ENCODE measurements at places on chromosomes 3 and 15.

GRCh38 chr3:40766396-40766795 lies 241.6 kb downstream of the ZNF621 start:
- DNase-seq: no peak

- DNase-seq: no peak
Measured at GRCh38 chr15:78075490-78076230, 1.9 kb downstream of the TBC1D2B start.

DNA sequence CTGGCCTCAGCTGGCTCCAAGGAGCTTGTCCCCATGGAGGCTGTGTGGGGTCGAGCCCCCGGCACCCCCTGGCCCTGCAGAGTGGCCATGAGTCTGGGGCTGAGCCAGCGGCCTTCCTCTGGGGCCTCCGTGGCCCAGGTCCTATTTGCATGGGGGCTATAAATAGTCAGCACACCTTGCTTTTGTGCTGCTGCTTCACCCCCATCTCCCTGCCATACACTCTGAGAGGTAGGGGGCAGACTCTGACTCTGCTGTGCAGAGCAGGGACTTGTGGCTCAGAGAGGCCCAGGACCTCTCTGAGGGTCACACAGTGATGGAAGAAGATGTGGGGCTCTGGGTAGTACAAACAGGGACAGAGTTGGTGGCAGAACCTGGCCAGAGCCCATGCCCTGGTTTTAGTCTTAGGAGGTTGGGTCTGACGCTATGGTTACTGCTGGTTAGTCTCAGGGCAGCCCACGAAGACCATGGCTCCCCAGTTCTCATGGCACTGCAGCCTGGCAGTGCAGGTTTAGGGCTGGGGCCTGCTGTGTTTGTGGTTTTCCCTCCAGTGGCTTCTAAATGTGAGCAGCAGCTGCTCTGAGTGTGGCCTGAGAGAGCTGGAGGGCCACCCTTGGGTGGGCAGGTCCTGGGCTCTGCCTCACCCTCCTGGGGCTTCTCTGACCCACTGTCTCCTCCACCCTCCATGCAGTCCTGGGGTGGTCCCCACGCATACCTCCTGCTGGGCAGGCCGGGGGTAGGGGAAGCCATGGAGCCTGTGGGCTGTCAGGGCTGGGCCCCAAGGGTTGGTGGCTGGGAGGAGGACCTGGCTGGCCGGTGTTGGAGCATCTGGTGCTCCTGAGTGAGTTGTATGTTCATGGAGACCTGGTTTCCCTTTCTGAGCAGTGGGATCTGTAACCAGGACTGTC lies 13.6 kb downstream of the PRKCD start:
- DNase-seq: no peak

- no peak for DNase-seq
Measured at GRCh38 chr3:178352326-178353005, 183.8 kb upstream of the KCNMB2 start.

DNA sequence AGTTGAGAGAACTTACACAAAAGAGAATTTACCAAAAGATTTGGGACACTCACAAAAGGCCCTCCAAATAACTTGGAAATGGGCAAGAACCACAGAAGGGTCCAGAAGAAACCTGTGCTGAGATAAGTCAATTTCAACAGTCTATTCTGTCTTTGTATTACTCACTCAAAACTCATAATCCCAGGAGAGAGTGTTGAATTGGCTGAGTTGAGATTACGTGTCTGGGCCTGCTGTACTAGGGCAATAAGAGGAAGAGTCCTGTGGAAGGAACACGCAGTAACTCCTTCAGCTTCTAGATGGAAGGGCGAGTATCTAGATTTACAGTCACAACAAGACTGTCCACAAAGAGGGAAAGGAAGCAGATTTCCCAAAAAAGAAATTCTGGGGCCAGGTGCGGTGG lies 42.5 kb upstream of the DYNC1LI1 start:
- DNase-seq: no peak

- DNase-seq: no peak
Measured at GRCh38 chr3:42530073-42530472, 27.6 kb downstream of the VIPR1 start.

DNA sequence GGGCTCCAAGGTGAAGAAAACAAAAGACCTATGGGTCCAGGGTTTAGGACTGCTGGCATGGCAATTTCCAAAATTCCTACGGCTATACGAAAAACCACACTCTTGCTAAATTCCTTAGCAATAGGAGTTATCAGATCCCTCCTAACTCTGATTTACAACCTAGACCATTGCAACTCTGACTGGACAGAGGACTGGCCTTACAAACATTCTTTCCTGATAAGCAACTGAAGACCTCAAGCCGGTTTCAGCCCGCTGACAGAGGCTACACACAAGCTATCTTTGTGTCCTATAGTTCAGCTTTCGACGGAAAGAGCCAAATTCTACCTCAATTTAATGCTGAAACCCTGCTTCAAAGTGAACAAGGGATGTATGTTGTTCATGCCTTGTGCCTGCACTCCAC lies 38.3 kb upstream of the AGBL1 start:
- no peak for DNase-seq

GRCh38 chr15:77546050-77546501 lies 86.6 kb downstream of the LINGO1 start:
- peak; percentile 70 for DNase-seq

DNA sequence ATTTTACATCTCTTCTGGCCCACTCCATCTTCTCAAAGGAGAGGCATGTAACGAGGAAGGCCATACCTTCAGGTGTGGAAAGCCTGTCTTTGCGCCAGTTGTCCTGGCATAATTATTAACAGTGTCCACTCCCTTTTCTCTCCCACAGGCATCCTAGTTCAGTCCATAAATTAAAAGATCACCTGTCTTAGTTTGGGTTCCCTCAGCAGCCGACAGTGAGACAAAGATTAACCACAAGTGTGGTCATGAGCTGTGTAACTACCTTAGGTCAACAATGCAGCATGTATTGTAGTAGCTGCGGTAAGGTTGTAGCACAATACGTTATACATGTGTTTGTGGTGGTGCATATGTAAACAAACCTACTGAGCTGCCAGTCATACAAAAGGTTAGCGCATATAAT lies 103.3 kb upstream of the GALNT15 start:
- DNase-seq: no peak

GRCh38 chr3:97968376-97968775 lies 3.9 kb downstream of the RIOX2 start:
- no peak for DNase-seq

GRCh38 chr3:127730666-127731295 lies 58.0 kb downstream of the ABTB1 start:
- DNase-seq: no peak

GRCh38 chr3:114669614-114670013 lies 375.8 kb downstream of the TIGIT start:
- DNase-seq: no peak

- peak; percentile 50 for DNase-seq
Measured at GRCh38 chr15:57218826-57219576, 157.3 kb upstream of the CGNL1 start.

- no peak for DNase-seq
Measured at GRCh38 chr3:164352991-164353390, 725.3 kb downstream of the SI start.

GRCh38 chr3:100047455-100048141 lies 66.7 kb downstream of the FILIP1L start:
- DNase-seq: peak; percentile 63

- no peak for DNase-seq
Measured at GRCh38 chr3:110414855-110415254, 656.8 kb upstream of the NECTIN3 start.

DNA sequence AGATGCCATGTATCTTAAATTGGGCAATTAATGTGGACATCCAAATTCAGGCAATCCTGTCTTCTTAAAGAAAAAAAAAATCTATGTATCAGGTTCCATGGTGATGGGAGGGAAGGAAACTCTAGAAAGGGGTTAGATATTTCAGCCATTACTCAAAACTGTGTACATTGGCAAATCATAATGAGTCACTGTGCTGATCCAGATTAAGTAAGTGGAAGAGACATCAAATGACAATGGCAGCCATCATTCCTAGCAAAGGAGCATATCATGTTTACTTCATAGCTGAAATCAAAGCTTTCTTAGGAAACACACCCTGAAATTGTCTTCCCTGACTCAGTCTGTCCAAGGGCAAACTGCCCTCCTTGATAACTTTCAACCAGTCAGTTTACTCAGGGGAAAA lies 713.3 kb upstream of the GBE1 start:
- no peak for DNase-seq

DNA sequence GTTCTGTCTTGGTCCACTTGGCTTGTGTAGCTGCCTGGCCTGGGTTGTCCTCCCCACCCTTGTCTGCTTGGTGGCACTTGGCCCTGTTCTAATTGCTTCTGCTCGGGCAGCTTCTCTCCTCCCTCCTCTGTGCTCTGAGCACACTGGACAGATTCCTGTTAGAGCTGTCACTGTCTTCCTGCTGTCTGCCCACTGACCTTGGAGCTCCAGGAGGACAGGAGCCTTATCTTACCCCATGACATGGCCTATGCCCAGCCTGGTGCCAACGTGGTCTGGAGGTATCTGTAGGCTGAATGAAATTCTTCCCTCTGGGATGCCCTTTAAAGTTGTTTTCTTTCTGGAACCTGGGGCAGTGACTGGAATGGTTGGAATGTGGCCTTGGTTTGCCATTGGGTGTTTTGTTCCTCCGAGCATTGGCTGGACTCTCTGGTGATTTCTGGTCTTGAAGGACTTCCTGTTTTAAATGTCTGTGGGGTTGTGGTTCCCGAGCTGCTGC lies 94.1 kb downstream of the FAM43A start:
- no peak for DNase-seq

DNA sequence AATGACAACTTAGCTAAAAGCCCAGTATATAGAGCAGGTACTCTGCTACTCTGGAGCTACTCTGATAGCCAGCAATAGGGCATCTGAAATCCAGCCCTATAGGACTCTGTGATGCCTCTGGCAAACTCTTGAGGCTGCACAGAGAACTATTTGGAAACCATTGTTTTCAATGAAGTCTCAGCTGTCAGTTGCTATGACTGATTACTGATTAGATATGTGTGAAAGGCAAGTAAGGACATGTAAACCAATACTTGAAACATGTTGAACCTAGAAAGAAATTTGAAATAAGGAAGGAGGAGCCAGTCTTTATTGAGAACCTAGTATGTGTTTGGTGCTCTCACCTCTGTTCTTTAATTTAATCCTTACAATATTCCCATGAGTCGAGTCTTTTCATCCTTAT lies 40.2 kb upstream of the CRTC3 start:
- no peak for DNase-seq

DNA sequence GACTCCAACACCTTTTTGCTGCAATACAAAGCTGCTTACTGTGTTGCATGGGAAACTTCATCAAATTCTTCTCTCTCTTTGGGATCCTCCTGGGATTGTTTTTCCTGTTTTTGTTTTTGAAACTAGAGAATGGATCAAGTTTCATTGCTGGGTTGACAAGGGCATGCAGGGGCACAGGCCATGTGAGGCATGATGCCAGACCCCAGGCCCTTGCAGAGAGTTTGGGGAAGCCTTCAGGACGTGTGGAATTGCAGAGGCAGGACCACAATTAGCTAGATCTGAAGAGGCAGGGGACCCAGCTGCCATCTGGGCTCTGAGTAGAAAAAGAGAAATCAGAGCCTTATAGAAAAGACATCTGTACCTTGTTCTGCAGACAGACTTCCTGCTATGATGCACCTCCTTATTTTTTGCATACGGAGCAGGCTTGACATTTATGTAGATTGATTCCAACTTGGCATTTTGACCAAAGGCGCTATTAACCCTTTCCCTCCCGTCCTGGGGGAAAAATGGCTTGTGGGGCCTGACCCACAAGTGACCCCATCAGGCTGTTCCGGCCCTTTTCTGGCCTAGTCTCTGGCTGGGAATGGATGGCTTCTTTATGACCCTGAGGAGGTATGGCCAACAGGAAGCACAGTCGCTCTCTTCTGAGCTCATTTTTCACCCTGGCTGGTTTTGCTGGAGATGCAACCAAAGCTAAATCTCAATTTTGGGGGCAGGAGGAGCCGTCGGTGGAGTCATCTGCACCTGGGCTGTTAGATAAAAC lies 44.3 kb upstream of the CHRNB4 start:
- no peak for DNase-seq

GRCh38 chr3:19632099-19633074 lies 301.6 kb downstream of the EFHB start:
- no peak for DNase-seq

- no peak for DNase-seq
Measured at GRCh38 chr3:48467110-48467454, 20.5 kb downstream of the ATRIP start.

DNA sequence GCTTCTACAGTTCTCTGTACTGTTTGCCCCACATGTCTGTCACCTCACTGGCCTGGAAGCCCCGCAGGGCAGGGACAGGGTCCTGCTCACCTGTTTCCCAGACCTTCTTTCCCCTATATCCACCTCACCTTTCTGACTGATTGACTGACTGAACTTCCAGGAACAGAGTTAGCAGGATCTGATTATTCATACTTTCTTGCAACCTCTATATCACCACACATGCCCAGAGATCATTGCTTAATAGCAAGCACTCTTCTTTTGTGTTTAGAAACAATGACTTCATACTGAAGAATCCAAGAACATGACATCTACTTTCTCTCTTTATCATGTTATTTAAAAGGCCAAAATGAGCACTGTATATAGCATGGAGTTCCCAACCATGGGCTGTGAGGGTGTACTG lies 18.0 kb upstream of the CLEC3B start:
- DNase-seq: no peak

GRCh38 chr3:31468433-31468832 lies 64.3 kb upstream of the STT3B start:
- DNase-seq: no peak

- no peak for DNase-seq
Measured at GRCh38 chr3:187014417-187014864, 84.1 kb downstream of the ST6GAL1 start.

GRCh38 chr3:114127517-114127916 lies 51.3 kb downstream of the DRD3 start:
- no peak for DNase-seq

DNA sequence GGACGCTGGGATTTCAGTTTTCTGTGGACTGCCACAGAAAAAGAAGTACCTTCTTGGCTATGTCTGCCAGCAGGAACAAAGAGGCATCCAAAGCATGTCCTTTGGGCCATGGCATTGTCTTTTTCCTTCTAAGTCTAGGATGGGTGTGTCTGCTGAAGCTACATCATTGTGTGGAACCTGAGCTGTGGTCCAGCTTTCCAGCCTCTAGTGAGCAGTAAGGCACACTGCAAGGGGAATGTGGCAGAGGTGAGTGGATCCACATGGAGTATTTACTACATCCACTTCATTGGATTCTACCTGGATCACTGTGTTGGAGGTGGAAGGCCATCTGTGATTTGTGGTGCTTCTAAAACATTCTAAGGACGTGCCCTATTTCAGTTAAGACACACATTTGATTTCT lies 23.7 kb downstream of the CMTM8 start:
- DNase-seq: no peak

GRCh38 chr3:167840247-167840646 lies 104.7 kb downstream of the SERPINI1 start:
- no peak for DNase-seq

DNA sequence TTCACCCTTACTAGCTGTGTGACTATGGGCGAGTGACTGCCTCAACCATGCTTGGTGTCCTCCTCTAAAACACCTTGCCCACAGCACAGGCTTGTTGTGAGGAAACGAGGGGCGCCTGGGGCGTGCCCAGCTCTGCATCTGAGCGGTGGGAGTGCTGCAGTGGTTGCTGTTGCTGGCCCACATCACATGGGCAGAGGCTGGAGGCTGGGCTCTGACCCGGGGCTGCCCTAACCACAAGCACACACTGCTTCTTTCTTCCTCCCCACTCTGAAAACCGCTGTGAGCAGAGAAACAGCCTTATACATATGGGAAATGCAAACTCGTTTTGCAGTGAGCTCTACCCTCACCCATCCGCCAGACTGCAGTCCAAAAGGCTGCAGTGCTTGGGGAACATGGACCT lies 74.8 kb upstream of the RPL32 start:
- peak; percentile 88 for DNase-seq

- no peak for DNase-seq
Measured at GRCh38 chr3:185401319-185401955, 38.5 kb downstream of the MAP3K13 start.

GRCh38 chr3:15636028-15636709 lies 34.6 kb downstream of the BTD start:
- DNase-seq: peak; percentile 85
